Fibroblast of skin of right biceps (primary cell): ENCODE measurements at places on chromosomes 3 and 15.
A peak's percentile ranks its signal among the peaks of the same experiment; 100 is the strongest.

DNA sequence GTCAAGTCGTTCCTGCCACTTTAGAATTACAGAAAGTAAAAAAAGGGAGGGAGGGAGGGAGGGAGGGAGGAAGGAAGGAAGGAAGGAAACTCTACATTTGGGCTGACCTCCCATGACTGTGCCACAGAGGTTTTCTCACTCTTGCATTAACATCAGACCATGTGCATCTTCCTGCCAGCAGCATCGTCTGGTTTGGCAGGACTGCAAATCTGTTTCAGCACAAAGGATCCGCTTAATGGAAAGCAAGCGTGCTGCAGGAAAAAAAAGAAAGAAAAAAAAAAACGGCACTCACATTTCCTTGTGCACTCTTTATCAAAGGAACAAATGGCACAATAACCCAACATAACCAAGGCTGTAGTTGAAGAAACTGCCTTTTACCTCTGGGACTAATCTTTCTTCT, 148.8 kb upstream of the HES1 start:
- DNase-seq: no peak

GRCh38 chr15:91710080-91710698, 143.3 kb upstream of the SLCO3A1 start:
- DNase-seq: peak; percentile 4

- no peak for DNase-seq
Measured at GRCh38 chr15:91704343-91704742, 149.2 kb upstream of the SLCO3A1 start.

GRCh38 chr3:15051531-15051930, 13.6 kb downstream of the MRPS25 start:
- peak; percentile 30 for DNase-seq

DNA sequence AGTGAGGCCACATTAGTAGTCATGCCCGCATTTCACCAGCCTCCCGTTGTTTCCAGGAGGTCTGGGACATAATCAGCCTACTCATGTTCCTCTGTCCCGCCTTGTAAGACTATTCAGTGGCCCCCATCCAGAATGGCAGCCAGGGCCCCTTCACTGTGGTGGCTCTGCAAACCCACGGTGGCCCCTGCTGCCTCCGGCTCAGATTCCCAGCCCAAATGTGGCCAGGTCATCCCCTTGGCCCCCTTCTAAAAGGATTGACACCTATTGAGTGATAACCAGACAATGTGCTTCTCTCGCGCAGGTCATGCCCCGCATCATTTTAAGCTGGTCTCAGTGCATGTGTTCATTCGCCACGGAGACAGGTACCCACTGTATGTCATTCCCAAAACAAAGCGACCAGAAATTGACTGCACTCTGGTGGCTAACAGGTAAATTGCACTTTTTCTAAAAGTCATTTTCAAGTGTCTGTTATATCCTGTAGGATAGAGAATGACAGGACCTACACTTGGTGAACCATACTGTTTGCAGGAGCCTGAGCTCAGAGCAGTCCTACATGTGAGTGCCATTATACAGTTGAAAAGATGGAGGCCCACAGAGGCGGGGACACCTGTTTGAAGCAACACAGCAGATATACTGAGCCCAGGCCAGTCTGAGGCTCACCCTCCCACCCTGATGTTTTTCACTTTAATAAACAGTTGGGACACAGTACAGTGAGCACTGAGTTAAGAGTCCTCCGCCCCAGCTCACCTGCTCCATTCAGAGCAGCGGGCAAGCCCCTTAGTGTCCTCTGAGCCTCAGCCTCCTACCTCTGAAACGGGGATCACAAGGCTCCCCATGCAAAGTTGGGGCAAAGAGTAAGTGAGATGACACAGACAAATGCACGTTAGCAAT, 47.7 kb downstream of the PXYLP1 start:
- peak; percentile 38 for DNase-seq

GRCh38 chr3:128993461-128994172, at the start of gene CFAP92:
Gene CFAP92, minus strand, starts transcription at chr3:128994076. Its CDS starts 772 bp downstream, at chr3:128993304.
- DNase-seq: peak; percentile 64

DNA sequence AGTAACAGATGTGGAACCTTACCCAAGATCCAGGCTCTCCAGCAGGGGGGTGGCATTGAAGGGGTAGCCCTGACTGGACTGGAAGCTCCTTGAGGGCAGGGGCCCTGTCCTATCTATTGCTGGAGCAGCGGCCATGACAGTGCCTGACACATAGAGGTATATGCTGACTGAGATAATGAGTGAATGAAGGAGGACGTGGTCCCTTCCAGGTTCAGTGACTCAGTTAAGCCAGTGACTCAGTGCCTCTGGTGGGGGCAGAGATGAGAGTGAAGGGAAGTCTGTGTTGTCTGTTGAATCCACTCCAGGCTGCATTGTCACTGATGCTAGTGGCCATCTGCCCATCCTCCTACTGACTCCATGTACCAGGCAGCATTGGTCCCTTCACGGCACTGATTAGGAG, 13.0 kb upstream of the CTXND1 start:
- peak; percentile 53 for DNase-seq

- no peak for DNase-seq
Measured at GRCh38 chr3:127152684-127153505, 40.0 kb upstream of the PRR23E start.

GRCh38 chr3:102265720-102266119, 169.1 kb upstream of the ZPLD1 start:
- no peak for DNase-seq

- DNase-seq: no peak
Measured at GRCh38 chr3:109640146-109640652, 302.9 kb upstream of the DPPA4 start.

DNA sequence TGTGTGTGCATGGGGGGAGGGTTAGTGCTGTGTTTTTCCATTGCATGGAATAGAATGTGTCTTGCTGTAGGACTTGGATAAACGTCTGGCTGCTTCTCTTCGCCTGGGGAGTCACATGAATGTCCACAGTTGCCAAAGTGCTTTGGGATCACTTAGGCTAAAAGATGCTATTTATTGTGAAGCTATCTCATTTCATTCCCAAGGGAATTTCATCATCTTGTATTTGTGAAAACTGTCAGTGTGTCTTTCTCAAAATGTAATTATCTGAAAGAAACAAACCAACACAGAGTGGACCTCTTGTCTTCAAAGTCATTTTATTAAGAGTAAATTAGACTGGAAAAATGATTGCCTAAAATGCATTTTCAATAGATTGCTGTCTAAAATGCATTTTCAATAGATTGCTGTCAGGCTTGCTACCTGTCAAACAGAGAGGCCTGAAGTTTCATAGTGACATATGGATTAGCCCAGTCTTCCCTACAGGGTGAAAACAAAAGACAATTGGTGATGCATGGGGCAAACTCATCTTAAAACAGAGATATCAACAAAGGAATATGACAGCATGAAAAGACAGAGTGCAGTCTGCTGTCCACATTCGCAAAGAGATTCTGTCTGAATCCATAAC, 117.1 kb upstream of the GOLIM4 start:
- DNase-seq: no peak

GRCh38 chr3:61594144-61594963, 33.0 kb downstream of the PTPRG start:
- DNase-seq: no peak

DNA sequence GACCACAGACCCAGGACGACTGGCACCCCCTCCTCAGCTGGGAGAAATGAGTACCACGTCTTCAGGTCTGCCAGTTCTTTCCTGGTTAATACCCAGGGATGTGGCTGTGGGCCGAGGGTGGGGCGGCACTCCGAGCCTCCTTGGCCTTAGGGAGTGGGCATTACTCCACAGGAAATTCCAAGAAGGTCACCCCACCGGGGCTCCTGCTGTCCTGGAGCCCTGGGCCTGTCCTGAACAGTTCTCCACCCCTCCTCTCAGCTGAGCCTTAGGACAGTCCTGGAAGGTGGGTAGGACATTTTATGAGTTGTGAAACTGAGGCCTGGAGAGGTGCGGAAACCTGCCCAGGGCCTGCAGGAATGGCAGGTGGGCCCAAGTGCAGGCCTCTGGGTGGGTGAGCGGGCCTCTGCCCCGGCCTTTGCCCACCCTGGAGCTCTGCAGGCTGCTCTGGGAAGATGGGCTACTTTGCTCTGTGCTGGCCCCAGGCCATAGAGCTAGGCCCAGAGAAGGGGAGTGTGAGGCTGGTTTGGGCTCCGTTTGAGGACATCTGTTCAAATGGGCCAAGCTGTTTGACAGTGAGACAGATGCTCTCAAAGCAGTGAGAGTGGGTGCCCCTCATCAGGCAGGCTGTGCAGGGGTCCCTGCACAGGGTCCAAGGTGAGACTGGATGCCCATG, 103.1 kb downstream of the TMEM266 start:
- DNase-seq: no peak

DNA sequence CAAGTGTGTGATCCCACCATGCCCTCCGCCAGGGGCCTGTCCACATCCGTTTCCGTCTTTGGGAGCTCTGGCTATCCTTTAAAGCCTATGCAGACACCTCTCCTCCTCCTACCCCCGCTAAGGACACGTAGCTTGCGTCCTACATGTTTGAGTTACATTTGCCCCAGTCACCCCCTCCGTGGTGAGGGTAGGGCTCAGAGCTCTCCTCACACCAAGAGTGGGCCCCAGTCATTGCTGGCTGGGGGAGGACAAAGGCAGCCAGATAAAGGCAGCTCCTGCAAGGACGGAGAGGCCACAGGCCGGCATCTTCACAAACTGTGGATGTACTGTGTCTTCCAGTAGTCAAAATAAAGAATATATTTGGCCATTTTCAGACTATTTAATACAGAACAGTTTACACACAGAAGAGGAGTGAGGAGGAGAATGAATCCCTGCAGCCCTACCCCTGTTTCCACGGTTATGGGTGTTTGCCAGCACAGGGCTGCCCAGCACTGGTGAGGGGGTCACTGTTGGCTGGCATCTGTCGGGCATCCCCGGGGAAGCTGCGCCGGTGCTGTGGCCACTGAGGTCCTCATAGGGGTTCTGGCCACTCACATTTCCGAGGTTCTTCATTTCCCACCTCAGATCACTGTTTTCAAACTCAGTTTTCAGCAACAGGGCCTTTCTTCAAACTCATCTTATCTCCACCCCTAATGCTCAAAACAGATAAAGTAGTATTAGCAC, 118.7 kb downstream of the CHRNA7 start:
- no peak for DNase-seq

DNA sequence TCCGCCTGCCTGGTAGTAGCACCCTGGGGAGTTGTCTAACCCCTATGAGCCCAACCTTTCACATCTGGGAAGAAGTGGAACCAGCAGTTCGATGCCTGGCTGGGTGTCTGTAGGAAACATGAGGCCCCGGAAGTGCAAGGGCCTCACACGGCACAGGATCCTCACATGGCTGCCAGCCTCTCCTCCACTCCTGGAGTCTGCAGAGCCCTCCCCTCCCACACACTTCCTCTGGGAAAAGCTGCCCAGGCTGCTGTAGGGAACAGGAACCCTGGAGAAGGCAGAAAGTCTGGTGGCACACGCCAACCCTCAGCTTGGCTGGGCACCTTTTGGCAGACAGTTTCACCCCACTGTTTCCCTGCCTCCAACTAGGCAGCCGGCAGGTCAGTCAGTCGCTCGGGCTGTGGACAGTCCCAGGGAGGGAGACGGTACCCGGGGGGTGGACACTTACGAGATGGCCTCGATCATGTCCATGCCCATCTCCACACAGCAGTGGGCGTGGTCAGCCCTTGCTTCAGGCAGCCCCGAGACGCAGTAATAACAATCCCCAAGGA, 118.4 kb downstream of the ADCY5 start:
- DNase-seq: no peak

DNA sequence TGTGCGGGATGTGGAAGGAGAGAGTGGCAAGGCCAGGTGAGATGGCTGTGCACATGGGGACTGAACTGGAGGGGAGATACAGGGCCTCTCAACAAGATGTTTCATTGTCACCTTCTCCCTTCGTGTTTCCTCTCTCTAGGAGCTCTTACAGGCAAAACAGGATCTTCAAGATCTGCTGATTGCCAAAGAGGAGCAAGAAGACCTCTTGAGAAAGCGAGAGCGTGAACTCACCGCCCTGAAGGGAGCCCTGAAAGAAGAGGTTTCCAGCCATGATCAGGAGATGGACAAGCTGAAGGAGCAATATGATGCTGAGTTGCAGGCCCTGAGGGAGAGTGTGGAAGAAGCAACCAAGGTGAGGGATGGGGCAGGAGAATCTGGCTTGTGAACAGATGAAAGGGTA, 85.2 kb downstream of the CGNL1 start:
- DNase-seq: no peak

DNA sequence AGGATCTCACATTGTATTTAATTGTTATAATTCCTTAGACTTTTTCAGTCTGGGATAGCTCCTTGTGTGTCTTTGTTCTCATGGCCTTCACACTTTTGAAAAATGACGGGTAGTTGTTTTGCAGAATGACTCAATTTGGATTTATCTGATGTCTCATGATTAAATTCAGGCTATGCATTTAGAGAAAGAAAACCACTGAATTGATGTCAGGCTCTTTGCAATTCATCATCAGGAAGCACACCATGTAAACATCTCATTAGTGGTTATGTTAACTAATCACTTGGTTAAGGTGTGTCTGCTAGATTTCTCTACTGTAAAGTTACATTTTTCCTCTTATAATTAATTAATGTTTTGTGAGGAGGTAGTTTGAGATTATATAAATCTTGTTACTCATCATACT, 8.0 kb upstream of the SLC22A13 start:
- peak; percentile 12 for DNase-seq

- DNase-seq: peak; percentile 82
Measured at GRCh38 chr3:14203521-14204079, 25.0 kb downstream of the LSM3 start.

DNA sequence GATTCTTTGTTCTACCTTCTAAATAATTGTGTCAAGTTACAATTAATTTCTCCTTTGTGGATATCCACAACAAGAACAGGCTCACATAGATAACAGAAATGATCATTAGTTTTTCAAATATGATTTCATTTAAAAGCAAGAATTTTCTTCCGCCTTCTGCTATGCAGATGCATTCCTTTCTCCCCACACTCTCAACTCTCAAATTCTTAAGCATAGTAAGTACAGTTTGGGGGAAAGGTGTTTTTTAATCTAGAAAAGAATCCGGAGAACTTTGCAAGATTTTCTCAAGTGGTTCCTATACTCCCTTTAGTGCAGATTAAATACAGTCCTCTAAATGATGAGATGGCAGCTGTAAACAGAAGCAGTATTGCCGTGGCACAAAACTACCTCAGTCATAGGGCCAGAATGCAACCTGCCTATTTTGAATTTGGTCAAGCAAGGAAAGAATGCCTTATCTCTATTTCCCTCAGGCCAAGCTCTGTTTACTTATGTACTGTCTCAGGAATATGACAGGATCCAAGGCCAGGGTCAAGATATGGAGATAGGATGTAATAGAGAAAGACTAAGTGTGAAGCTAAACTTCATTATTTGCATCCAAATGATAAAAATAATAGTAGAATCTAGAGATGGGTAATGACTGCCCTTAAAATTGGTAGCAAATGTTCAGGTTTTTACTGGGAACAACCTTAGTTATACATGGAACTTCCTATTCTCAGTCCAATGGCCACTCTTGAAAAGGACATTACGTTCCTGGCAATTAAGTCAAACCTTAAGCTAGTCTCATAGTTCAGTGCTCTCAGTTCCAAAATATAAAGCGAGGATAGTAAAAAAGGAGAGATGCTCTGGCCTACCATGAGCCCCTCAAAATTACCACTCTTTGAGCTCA, 77.3 kb upstream of the PHLDB2 start:
- peak; percentile 44 for DNase-seq

- DNase-seq: peak; percentile 23
Measured at GRCh38 chr3:146543461-146544001, 876 bp downstream of the PLSCR1 start.

- no peak for DNase-seq
Measured at GRCh38 chr3:140580746-140581145, 97.1 kb upstream of the TRIM42 start.
